ENCODE measurements at places on chromosomes 3 and 15.

DNA sequence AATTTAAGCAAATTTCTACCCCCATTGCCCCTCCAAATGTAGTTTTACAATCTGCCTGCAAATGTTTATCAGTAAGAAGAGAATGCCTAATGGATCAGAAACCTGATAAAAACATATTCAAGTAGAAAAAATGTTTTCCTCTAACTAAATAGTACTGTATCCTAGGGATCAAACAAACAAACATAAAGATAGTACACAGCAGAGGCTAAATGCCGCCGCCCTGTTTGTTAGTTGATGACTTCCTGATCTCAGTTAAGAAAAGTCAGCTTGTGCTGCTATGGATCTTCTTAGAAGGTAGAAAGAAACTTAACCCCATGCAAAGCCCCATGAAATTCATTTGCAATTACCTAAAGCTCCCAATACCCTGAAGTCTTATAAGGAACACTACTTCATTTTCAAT lies 387.3 kb upstream of the THBS1 start:
- no peak for DNase-seq

DNA sequence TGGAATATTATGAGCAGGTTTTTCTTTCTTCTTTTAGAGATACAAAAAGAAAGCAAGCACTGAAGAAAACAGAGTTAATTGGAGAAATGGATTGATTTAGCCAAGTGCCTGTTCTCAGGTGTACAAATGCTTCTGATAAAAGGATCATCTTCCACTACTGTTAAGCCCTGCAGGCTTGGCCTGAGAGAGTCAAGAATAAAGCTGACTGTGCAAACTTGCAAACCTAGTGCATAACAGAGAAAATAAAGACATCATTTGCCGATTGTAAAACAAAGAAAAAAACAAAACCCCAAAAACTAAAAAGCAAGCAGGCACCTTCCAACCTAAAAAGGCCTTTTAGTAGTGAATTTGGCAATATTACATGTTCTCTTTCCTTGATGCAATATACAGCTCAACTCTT lies 78.0 kb upstream of the CCDC80 start:
- DNase-seq = no peak

- DNase-seq = no peak
These were observed 213.5 kb upstream of the PRICKLE2 start for GRCh38 chr3:64438812-64439211.

- no peak for DNase-seq
These were observed 178.8 kb downstream of the MEIS2 start for GRCh38 chr15:36921484-36922091.

GRCh38 chr15:57736591-57736990 lies 30.1 kb downstream of the POLR2M start:
- no peak for DNase-seq

GRCh38 chr3:179734497-179735281 lies 81.8 kb downstream of the USP13 start:
- no peak for DNase-seq

DNA sequence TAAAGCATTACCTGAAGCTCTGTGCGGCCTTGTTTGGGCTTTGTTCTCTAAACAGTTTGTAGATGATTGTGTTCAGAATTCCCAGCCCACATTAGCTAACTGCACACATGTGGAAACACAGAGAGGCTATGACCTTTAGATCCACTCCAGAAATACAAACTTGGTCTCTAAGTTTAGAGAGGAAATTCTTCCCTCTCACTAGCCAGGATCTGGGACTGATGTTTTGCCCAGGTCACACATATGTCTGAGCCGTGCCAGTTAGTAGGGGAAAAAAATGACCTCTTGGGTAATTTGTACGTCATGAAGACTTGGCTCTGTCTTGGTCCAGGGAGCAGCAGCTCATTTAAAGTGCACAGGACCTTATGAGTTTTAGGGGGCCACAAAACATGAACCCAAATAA lies 223.1 kb downstream of the RBMS3 start:
- no peak for DNase-seq

- DNase-seq = peak; percentile 40
These were observed 26.7 kb downstream of the NRROS start for GRCh38 chr3:196666001-196666867.

GRCh38 chr3:29513236-29513635 lies 232.4 kb downstream of the RBMS3 start:
- DNase-seq = no peak

- DNase-seq = no peak
These were observed 17.8 kb downstream of the UBXN7 start for GRCh38 chr3:196414469-196414868.

GRCh38 chr3:65607101-65607500 lies 431.6 kb downstream of the MAGI1 start:
- DNase-seq = no peak

DNA sequence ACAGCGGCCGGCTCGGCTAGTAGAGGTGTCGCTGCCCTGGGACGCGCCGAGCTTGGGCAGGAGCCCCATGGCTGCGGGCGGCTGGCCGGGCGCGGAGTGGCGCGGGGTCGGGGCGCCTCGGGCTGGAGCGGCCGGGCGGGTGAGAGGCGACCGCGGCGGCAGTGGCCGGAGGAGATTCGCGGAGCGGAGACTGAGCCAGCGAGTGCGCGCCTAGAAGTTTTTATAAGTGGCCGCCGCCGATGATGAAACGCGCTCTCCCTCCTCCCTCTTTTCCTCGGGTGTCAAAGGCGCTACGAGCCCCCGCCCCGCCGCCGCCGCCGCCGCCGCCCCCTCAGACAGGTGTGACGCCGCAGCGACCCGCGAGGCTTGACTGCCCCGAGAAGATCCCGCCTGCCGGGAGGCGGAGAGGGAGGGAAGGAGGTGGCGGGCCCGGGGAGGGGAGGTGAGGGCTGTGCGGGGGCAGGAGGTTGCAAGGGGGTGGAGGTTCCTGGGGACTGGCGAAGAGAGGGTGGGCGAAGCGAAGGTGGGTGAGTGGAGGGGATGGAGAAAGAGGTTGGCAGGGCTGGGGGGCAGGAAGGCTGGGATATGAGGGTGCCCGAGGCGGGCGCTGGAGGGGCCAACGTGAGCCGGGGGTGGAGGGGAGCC lies at the start of gene SLCO2A1:
Gene SLCO2A1 (minus strand): TSS at position 192 of the 645 bp plus-strand sequence. CDS start 123 bp downstream, at position 69.
- no peak for DNase-seq

DNA sequence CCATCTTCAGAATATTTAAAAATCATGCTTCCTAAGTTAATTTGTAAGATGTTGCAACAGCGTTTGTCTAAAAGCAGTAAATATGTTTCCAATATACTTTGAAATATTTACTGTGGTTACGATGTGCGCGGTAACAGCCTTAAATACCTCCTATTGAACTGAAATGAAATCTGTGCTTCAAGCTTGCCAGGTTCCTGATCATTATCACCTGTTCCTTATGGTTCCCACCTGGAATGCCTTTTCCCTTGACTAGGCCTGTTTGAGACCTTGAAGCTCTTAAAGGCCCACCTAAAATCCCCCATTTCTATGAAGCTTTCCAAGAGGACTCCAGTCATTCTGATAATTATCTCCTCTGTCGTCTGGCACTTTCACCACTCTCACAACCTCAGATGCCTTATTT lies 146.7 kb downstream of the NAALADL2 start:
- peak; percentile 47 for DNase-seq

GRCh38 chr3:63193647-63194046 lies 84.5 kb upstream of the SYNPR start:
- no peak for DNase-seq

- no peak for DNase-seq
These were observed 1.0 kb downstream of the NMB start for GRCh38 chr15:84656972-84657371.

- no peak for DNase-seq
These were observed 52.6 kb upstream of the CP start for GRCh38 chr3:149274220-149274619.

DNA sequence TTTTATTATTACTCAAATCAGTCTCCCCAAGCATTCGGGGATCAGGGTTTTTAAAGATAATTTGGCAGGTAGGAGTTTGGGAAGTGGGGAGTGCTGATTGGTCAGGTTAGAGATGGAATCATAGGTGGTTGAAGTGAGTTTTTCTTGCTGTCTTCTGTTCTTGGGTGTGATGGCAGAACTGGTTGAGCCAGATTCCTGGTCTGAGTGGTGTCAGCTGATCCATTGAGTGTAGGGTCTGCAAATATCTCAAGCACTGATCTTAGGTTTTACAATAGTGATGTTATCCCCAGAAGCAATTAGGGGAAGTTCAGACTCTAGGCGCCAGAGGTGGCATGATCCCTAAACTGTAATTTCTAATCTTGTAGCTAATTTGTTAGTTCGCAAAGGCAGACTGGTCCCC lies 20.6 kb upstream of the TRANK1 start:
- DNase-seq = no peak

- DNase-seq = no peak
These were observed 274.8 kb upstream of the TRIM42 start for GRCh38 chr3:140403079-140403478.

- DNase-seq = no peak
These were observed 141.2 kb upstream of the TLE3 start for GRCh38 chr15:70238917-70239316.

- no peak for DNase-seq
These were observed 111.7 kb downstream of the NUP210 start for GRCh38 chr3:13308380-13308801.

DNA sequence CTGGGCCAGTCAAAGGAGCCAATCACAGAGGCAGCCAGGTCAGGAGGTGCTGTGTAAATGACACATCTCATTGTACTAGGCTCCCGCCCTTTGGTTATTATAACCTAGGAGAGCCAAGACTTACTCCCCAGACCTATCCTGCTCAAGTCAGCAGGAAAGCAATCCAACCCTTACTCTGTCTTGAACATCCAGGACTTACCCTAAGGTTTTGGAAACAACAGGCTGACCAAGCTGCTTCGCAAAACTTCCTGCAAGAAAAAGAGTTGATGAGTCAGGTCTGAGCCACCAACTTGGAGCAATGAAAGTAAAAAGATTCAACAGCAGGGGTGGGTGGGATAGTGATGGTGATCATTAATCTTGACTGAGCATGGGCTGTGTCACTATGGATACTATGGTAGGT lies 144.4 kb downstream of the MYLK start:
- peak; percentile 45 for DNase-seq

- no peak for DNase-seq
These were observed 208.8 kb upstream of the IL12A start for GRCh38 chr3:159779883-159780282.

GRCh38 chr15:61916104-61916503 lies 144.1 kb downstream of the VPS13C start:
- DNase-seq = peak; percentile 76

DNA sequence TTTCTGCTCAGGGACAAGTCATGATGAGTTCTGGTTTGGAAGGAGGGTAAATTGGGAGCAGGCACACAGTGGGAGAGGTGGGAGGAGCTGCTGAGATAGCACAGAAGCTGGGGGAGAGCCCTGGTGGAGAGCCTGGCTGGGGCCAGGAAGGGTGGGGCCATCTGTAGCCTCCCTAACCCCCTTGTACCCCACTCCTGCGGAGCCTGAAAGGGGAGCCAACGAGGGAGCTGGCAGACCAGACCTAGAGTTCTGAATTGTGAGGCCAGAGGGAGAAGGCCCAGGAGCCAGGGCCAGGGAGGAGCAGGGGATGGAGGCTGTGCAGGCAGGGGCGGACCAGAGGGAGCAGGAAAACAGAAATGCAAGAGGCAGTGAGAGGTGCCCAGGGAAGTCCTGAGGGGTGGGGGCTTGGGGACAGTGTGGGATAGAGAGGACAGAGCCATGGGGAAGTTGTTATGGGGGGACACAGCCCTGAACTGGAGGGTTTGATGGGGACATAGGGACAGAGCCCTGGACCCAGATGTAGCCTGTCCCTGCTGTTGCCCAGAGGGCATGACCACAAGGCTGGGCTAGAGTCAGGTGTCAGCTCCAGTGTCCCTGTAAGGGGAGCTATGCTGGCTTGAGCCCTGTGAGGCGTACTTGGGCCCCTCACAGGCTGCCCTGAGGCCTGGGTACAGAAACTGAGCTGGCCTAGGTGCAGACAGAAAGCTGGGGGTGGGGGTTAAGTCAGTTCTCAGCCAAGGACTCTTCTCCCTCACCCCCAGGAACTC lies 1.2 kb downstream of the TMIE start:
- DNase-seq = no peak

GRCh38 chr3:57981483-57982087 lies 26.6 kb upstream of the FLNB start:
- no peak for DNase-seq

DNA sequence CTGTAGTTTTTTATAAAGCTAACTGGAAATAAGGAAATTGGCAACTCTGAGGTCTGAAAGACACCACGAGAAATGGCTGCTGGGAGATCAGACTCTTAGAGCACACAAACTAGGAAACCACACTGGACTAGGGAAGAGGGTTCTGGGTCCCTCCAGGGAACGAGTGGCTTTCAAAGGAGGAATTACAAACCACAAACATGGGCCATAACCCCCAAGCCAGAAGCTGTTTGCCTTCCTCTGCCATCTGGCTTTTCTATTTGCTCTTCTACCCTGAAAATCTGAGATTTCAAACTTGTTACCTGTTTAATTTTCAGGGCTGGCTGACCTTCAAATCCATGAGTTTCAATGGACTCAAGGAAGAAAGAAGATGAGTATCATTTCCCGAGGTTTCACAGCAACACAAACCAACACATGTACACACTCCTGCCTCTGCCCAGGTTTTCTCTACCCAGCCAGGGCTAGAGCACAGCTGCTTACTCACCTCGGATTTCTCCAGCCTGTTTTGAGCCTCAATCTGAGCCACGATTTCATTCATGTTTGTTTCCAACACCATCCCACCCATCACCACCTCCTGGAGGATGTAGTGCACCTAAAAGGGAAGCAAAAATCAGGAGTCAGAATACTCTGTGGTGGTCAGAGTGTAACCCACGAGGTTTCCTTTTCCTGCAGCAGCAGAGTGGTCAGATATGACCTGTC lies 22.6 kb upstream of the ANPEP start:
- DNase-seq = no peak

DNA sequence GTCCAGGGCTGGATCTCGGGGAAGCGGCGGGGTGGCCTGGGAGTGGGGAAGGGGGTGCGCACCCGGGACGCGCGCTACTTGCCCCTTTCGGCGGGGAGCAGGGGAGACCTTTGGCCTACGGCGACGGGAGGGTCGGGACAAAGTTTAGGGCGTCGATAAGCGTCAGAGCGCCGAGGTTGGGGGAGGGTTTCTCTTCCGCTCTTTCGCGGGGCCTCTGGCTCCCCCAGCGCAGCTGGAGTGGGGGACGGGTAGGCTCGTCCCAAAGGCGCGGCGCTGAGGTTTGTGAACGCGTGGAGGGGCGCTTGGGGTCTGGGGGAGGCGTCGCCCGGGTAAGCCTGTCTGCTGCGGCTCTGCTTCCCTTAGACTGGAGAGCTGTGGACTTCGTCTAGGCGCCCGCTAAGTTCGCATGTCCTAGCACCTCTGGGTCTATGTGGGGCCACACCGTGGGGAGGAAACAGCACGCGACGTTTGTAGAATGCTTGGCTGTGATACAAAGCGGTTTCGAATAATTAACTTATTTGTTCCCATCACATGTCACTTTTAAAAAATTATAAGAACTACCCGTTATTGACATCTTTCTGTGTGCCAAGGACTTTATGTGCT lies 527 bp downstream of the B2M start:
- DNase-seq = no peak

All from BJ (cell line).